ENCODE measurements at places on chromosomes 4 and X. TPM values are rescaled to one million over a fixed set of nuclear protein-coding genes. Genes with fewer than 3 reads are reported as not detected.

Gene ETDA
- not detected for total RNA-seq

Gene OTC
- not detected for total RNA-seq

Gene ZBTB33
- 9.9 TPM for total RNA-seq

Gene RTL9
- 0.22 TPM for total RNA-seq

Gene DCHS2
- total RNA-seq: 0.32 TPM

Gene ITIH6
- total RNA-seq: not detected

Gene GPR173
- 1.9 TPM for total RNA-seq

Gene PPARGC1A
- total RNA-seq: 9.7 TPM

Gene CORIN
- 0.61 TPM for total RNA-seq

Gene S100G
- not detected for total RNA-seq

Gene FAM47E
- total RNA-seq: 3.3 TPM

Gene DNAAF6
- not detected for total RNA-seq

Gene ATP8A1
- 11.3 TPM for total RNA-seq

Gene GPR82
- total RNA-seq: 0.42 TPM

Gene TLL1
- total RNA-seq: 7.2 TPM

Gene KLHL34
- 0.10 TPM for total RNA-seq

Gene ARL9
- not detected for total RNA-seq

Gene BTK
- 11.5 TPM for total RNA-seq

Gene CT45A5
- not detected for total RNA-seq

Gene MAGEB10
- total RNA-seq: not detected

Gene KLHL13
- 2.5 TPM for total RNA-seq

Gene CPLX1
- total RNA-seq: 3.0 TPM

Gene CT45A1
- total RNA-seq: not detected

Gene ASMT
- not detected for total RNA-seq

Gene SLC10A4
- total RNA-seq: not detected

Gene GASK1B
- total RNA-seq: 81.6 TPM

Gene RAI2
- total RNA-seq: 15.9 TPM

Gene SLC7A11
- total RNA-seq: 0.93 TPM

Gene CACNA1F
- not detected for total RNA-seq

Gene TMEM154
- total RNA-seq: 7.2 TPM

Gene PLXNA3
- 57.2 TPM for total RNA-seq

Gene DIAPH2
- 28.1 TPM for total RNA-seq

Gene CCSER1
- 9.7 TPM for total RNA-seq

Gene TLR10
- 0.42 TPM for total RNA-seq

Gene CCNB3
- total RNA-seq: 0.48 TPM

Data from mesenteric fat pad (tissue), 1 donor.